Glutamatergic neuron (in vitro differentiated cells): ENCODE measurements at places on chromosomes 5 and 9.
A peak's percentile ranks its signal among the peaks of the same experiment; 100 is the strongest.

DNA sequence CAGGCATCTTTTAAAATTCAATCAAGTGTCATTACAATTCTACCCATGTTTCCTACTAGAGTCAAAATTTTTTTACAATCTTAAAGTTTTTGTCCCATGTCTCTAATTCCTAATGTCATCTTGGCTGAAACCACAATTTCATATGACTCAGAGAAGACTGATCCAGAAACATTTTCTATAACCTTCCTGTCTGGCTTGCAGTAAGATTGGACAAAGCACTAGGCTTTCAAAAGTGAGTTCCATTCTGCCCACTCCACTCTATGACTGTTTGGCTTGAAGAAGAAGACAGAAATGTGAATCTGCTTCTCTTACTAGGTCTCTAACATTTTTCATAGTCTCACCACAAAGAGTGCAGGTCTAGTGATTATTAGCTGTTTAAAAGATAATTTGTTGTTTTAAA, 88.8 kb downstream of the NR3C1 start:
- DNase-seq = no peak

DNA sequence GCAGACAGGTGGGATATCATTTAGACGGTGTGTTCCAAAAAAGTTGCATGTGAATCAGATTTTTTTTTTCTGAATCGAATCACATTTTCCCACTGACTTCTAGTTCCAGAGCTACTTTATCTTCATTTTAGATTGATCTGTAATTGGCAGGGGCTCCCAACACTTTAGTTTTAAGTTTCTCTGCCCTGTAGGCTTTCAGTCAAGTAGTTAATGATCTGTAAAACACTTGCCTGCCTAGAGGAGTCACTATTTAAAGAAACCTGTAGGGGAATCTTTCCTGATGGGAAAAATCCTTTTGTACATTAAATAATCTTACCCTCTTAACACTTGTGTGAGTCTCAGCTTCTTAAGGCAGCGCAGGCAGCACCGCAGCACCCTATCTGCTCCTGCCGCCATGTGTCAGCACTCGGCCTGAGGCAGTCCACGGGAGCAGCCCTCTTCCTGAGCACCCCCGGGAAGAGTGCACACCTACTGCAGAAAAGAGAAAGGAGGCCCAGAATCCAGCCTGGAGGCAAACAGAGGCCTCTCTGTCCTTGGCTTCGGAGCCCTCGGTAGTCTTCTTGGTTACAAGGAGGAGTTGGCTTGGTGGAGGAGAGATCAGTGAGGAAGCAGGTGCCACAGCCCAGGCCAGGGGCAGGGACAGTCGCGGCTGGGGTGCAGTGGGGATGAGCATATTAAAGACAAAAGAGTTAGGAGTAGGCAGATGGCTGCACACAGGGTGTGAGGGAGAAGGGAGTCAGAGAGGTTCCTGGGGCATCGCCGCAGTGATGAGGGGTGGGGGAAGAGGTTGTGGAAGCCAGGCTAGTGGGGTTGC, 209.3 kb downstream of the GAPVD1 start:
- DNase-seq = no peak

DNA sequence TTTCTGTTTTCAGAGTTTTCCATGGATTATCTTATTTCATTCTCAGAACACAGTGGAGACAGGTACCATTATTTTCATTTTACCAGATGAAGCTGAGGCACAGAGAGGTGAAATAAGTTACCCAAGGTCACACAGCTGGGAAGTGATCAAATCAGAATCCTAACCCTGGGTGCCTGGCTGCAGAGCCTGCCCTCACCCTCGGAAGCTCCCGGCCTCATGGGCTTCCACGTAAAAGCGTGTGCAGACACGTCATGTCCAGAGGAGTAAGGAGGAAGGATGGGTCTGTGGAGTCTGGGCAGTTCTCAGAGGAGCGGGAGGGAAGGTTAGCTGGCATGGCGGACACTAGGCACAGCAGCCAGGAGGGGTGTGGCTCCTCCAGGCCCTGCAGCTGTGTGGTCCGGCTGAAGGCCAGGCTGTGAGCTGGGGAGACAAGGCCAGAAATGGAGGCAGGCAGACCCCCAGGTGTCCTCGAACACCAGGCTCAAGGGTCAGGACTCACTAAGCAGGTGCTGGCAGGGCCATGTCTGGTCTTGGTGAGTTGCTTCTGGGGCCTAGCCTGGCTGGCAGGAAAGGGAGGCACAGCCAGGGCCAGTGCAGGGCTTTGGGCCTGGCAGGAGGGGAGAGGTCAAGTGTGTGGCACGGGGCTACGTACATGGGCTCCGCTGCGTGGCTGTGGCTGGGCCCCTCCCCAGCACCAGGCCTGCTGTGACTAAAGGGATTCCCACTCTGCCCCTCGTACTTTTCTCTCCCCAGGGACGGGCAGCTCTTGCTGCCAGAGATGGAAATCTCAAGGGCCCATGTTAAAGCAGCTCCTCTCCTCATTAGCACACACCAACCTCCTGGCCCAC, 5.6 kb downstream of the TBC1D9B start:
- no peak for DNase-seq

GRCh38 chr9:130128733-130129431, 43.3 kb upstream of the NCS1 start:
- no peak for DNase-seq

DNA sequence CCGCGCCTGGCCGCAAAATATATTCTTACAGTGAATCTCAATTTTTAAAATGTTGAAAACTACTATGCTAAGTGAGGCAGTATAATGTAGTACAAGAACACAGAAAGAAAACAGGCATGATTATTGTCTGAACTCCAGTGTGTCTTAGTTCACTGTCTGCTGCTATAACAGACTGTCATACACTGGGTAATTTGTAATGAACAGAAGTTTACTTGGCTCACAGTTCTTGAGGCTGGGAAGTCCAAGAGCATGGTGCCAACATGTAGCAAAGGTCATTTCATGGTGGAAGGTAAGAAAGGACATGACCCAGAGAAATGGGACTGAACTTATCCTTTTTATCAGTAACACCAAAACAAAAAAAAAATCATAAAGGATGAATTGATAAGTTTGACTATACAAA, 19.9 kb upstream of the TEX10 start:
- no peak for DNase-seq

DNA sequence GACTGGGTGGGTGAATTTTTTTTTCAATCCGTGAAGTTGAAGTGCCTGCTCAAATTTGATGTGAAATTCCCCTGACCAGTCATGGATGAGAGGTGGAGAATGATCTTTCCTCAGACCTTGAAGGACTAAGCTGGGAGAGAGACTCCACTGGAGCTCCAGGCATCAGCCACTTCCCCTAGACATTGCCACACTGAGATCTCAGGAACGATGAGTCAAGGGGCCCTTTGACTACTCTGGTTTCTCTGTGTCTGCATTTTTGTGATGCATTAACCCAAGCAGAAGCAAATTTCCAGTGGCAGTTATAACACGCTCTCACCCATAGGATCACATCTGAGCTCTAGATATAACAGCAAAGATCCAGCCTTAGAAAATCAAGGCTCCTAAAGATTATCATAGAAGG, 171.2 kb upstream of the KIF2A start:
- DNase-seq = no peak

- DNase-seq = no peak
Measured at GRCh38 chr5:120372899-120373298, 91.2 kb upstream of the PRR16 start.

DNA sequence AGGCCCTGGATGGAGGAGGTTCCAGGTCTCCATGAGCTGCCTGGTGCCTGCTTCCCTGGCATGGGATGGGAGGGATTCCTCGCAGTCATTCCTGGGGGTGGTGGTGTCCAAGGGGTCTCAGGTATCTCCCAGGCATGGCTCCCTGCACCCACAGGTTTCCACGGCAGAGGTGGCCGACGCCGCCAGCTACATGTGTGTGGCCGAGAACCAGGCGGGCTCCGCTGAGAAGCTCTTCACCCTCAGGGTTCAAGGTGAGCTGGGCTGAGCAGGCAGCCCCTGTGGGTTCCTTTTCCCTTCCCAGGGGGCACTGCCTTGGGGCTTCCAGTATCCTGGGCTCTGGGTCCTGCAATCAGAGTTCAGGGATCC, 61.4 kb upstream of the ASS1 start:
- no peak for DNase-seq

DNA sequence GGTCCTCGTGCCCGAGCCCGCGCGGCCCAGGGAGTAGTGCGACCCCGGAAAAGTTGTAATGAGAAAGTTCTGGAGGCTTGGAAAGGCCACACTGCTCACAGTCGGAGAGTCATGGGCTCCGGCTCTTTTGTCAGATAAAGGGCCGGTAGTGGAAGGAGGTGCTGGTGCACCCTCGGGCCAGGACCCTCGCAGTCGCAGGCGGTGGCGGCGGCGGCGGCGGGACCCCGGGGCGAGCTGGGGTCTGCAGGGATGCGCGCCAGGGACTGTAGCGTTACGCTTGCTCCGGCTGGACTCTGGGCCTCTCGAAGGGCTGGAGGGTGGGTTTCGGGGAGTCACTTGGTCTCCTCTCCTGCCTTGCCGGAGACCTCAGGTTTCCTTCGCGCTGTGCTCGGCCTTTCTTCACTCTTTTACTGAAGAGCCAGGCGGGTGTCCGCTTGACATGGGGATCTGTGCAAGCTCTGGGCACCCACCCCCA, 1.5 kb downstream of the RORB start:
- peak; percentile 33 for DNase-seq

GRCh38 chr5:134103397-134103796, 11.1 kb upstream of the TCF7 start:
- no peak for DNase-seq

DNA sequence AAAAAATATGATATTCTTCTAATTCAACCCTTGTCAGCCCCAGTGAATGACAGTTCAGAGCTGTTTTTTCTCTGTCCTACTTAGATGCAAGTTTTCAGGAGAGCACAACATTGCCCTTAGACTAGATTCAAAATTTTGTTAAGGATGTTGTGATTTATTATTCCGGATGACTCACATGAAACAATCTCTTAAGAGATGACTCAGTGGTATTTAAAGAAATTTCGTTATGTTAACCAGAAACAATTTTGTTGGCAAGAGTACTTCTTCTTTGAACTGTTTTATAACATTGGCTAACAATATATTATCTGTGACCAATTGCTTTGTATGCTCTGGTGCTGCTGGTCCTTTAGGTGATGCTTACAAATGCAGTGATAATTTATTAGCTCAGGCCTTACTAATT, 132.0 kb downstream of the IZUMO3 start:
- DNase-seq = no peak

DNA sequence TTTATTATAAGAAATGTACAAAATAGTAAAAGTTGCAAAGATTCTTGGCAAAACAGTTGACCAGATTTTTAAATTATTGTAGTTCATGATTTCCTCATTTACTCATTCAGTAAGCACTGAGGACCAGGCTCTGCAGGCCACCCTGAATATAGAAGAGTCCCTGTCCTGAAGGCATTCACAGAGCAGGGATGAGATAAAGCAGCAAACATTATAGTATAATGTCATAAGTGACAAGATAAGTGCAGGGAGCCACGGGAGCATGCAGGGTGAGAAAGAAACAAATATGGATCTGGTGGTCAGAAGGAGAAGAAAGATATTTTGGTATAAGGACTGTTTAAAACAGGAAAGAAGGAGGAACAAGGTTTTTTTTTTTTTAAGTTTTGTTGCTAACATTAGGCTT, 46.0 kb downstream of the PARP8 start:
- no peak for DNase-seq

GRCh38 chr9:114505187-114506081, at the start of gene WHRN:
Gene WHRN (minus strand): TSS chr9:114505473. CDS start chr9:114504801, 672 bp downstream.
- peak; percentile 93 for DNase-seq

DNA sequence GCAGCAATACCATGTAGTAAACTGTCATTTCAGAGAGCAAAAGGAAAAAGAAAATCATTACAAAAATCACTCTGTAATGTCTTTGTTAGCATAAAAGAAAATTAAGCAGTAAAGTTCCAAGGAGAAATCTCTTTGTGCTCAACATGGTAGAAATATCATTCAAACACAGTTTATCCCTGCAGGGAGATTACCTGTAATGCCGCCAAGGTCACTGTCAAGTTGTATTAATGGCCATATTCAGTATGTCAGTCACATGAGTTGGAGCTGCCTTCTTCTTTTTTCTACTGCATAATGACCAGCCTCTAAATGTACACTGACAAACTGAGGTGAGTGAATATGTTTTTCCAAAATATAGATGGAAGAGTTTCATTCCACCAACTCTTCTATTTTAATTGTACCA, 36.5 kb downstream of the MEF2C start:
- no peak for DNase-seq
